SK-N-SH (cell line): ENCODE measurements at places on chromosomes 2 and 18.

- no peak for DNase-seq
- no peaks in the 10 kb centered on the region for H3K36me3 ChIP-seq
- H3K4me1 ChIP-seq, result peaks cover 15% of the 10 kb centered on the region
- H3K27ac ChIP-seq, result peak overlapping the region; percentile 77
- no peaks in the 10 kb centered on the region for H3K27me3 ChIP-seq
- no peak overlapping the region for H3K4me3 ChIP-seq
Observed at GRCh38 chr2:111534910-111535352, 349.1 kb downstream of the ANAPC1 start.

GRCh38 chr2:236782938-236783337 is 213.3 kb downstream of the ACKR3 start:
- H3K36me3 ChIP-seq, result no peaks in the 10 kb centered on the region
- no peak for DNase-seq
- H3K27ac ChIP-seq, result no peak overlapping the region

- no peaks in the 10 kb centered on the region for H3K36me3 ChIP-seq
- no peaks in the 10 kb centered on the region for H3K27me3 ChIP-seq
- no peak overlapping the region for H3K27ac ChIP-seq
- H3K4me3 ChIP-seq, result no peak overlapping the region
- DNase-seq, result peak; percentile 42
- no peaks in the 10 kb centered on the region for H3K4me1 ChIP-seq
Observed at GRCh38 chr2:121189661-121190381, 95.2 kb downstream of the TFCP2L1 start.

- no peak overlapping the region for H3K4me3 ChIP-seq
- H3K36me3 ChIP-seq, result peaks cover 8% of the 10 kb centered on the region
- no peak overlapping the region for H3K27ac ChIP-seq
- DNase-seq, result no peak
- H3K4me1 ChIP-seq, result peaks cover 36% of the 10 kb centered on the region; the same call in 1 of the 2 replicates
Observed at GRCh38 chr2:100879296-100879695, 59.4 kb downstream of the NPAS2 start.

GRCh38 chr2:240626531-240627300 is 1.4 kb downstream of the GPR35 start:
- peak; percentile 56 for DNase-seq
- no peaks in the 10 kb centered on the region for H3K36me3 ChIP-seq
- no peaks in the 10 kb centered on the region for H3K27me3 ChIP-seq
- no peak overlapping the region for H3K27ac ChIP-seq
- H3K4me1 ChIP-seq, result peaks cover 25% of the 10 kb centered on the region; the same call in 1 of the 2 replicates
